Stimulated activated CD4-positive, alpha-beta T cell treated with anti-CD3 and anti-CD28 coated beads, Interleukin-15, amount 100 ng/mL, for 1 hour (primary cell): ENCODE measurements at places on chromosomes 12 and 14.

DNA sequence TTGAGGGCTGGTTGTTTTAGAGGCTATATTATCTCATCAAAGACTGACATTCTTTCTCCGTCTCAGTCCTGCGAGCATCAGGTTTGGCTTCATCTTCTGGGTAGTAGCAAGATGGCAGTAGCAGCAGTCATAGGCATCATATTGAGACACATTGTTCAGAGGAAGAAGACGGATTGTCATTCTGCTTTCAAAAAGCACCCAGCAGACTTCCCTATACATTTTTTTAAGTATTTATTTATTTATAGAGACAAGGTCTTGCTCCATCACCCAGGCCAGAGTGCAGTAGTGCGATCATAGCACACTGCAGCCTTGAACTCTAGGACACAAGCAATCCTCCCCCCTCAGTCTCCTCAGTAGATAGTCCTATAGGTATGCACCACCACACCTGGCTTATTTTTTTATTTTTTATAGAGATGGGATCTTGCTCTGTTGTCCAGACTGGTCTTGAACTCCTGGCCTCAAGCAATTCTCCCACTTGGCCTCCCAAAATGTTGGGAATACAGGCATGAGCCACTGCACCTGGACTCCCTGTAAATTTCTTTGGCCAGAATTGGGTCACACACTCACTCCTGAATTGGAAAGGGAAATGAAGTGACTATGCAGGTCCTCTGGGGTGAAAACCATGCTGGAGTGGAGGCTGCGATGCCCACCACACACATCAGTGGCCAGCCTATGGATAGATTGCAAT is 125.4 kb downstream of the SLC38A6 start:
- DNase-seq = no peak

DNA sequence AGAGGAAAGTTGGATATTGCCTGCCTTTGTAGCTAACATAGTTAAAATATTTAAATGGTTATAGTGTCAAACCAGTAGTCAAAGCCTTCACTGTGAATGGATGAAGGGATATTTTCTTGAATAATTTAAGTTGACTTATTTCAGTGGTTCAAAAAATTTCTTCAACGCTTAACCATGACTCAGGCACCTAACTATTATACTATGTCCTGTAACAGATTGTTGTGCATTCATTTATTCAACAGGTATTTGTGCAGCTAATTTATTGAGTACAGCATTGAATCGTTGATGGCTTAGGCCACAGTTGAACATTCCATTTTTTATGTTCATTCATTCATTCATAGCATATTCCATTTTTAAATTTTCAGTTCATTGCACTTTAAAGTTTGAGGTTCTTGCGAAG is 9.2 kb downstream of the HIF1A start:
- DNase-seq = no peak

- DNase-seq = no peak
Measured at GRCh38 chr12:110906083-110906482, 14.3 kb downstream of the MYL2 start.

GRCh38 chr14:70901269-70901668 is 6.0 kb upstream of the PCNX1 start:
- DNase-seq = no peak

DNA sequence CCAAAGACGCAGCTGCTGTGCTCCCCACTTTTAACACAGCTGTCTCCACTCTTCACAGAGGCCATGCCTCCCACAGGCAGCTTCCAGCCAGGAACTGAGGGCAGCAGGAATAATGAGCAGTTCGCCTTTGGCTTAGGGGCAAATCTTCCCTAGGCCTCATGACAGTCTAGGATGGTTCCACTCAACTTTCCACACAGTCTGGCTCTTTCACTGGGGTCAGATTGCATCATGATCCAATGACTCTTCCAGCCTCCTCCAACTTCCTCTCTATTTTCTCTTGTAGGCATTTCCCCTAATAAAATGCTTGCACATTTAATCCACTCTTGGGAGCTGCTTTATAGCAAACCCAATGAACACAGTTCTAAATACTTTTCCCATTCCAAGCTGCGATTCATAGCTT is 271.6 kb upstream of the ATP2B1 start:
- no peak for DNase-seq

- DNase-seq = peak; percentile 9
Measured at GRCh38 chr12:116066381-116067230, 210.9 kb downstream of the MED13L start.
